COLO829 (cell line): ENCODE measurements at places on chromosomes 16 and 17.

- DNase-seq: no peak
These were observed 47.6 kb upstream of the AKAP1 start for GRCh38 chr17:57037411-57037810.

GRCh38 chr17:74218436-74218835 is 5.1 kb downstream of the TTYH2 start:
- no peak for DNase-seq

GRCh38 chr16:13992976-13993375 is 73.0 kb downstream of the ERCC4 start:
- no peak for DNase-seq

- DNase-seq: no peak
These were observed 7.5 kb downstream of the NME3 start for GRCh38 chr16:1763521-1764511.

- DNase-seq: no peak
These were observed 77.0 kb downstream of the CDH11 start for GRCh38 chr16:65044873-65045272.

DNA sequence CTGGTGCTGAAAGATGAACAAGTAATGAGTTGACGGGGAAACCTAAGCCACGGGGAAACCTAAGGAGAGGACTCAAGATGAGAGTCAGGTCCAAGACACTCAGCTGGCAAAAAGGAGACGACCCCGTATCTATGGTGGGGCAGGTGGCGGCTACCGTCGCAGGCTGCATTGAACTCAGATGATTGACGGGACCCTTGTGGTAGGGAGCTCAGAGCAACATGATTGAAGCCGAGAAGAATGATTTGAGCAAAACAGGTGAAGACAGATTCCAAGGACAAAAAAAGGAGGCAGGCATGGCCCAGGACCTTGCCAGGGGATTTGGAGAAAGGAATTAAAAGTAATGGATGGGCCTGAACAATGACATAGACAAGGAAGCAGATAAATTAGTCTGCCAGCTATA is 7.5 kb upstream of the MYH3 start:
- DNase-seq: no peak

GRCh38 chr16:47204736-47205504 is 61.2 kb upstream of the NETO2 start:
- no peak for DNase-seq
